NCI-H1694 (cell line): ENCODE measurements at places on chromosomes 2 and 18.

GRCh38 chr18:44733069-44733753 lies 52.5 kb downstream of the SETBP1 start:
- DNase-seq: no peak

DNA sequence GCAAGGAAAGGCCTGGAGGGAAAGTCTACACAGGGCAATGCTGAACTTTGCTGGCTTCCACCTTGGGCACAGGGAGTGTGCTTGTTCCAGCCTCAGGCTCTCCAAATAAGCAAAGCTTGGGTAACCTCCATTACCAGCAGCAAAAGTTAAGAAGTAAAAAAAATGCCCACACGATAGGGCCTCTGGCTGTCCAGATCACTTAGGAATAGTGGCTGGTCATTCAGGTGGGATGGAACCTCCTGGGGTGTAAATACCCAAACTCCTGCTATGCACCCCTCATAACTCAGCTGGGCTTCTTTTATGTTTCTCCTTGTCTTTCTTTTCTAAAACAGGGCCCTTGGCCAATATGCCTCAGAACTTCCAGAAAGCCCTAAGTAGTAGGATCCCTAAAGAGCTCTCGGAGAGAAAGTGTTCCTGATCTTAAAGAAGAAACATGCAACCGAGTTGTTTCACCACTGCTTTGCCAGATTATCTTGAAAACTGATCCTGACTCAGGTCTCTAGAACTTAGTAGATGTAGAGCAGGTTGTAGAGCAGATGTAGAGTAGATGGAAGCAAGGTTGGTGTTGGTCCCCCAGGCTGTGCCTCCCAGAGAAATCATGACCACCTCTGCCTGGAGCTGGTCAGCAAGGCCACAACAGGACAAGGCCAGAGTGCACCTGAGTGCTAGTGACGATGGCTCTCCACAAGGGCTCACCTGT lies 2.0 kb upstream of the OSR1 start:
- DNase-seq: no peak

DNA sequence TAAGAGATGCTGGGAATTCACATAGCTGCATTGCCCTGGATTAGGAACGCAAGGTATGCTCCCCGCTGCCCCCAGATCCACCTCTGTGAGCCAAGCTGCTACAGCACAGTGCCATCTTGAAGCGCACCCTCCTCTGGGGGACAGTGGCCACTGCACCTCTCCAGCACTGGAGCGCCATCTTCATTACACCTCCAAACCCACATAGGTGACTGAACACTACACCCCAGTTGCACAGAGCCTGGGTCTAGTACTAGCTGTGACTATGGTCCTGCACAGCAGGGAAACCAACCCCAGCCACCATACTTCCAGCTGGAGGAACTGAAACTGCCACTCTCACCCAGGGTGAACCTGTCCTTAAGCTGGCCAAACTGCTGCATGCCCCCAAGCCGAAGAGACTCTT lies 84.6 kb downstream of the TMEM237 start:
- DNase-seq: no peak

GRCh38 chr2:105790461-105791149 lies 45.9 kb downstream of the NCK2 start:
- DNase-seq: peak; percentile 12

- no peak for DNase-seq
Measured at GRCh38 chr2:183605440-183605839, 481.2 kb downstream of the NUP35 start.

DNA sequence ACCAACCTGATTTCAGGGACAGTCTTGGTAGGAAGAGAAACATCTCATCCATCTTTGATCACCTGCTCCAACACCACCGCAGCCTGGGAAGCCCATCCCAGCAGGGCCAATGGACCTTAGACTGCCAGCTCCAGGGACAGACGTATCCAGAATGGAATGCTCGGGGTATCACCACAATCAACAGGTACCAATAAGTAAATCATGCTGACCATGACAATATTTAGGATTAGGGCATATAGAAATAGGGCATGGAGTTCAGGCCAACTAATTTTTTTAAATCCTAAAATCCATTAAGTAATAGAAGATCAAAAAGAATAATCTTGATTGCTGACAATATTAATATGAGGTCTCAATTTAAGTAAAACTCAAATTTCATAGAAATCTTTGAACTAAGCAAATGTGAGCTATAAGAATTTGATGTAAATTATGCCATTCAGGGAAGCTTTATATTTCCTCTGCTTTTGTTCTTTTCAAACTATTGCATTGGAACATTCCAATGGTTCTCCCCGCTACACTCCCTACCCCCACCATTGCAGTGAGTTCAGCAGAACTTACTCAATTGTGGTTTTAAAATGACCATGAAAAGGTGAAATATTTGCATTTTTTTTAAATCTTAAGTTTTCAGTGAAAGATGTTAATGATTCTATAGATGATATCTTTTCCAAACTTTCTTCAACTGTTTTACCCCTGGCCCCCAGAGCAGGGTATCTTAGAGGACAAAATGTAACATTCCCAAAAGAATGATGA lies 138.6 kb downstream of the DNER start:
- DNase-seq: no peak
